ENCODE measurements at places on chromosomes 7 and 10. TPM values are rescaled to one million over a fixed set of nuclear protein-coding genes. Genes with fewer than 3 reads are reported as not detected.

- H3K27ac ChIP-seq, result no peak overlapping the region
- DNase-seq, result no peak
- no peak overlapping the region for H3K4me3 ChIP-seq
Observed at GRCh38 chr7:79610748-79611304, 157.4 kb upstream of the MAGI2 start.

- H3K36me3 ChIP-seq, result peaks cover 7% of the 10 kb centered on the region
- peak within 1 kb of the TSS; percentile 94 for H3K4me3 ChIP-seq
- DNase-seq, result peak; percentile 98
- H3K27ac ChIP-seq, result peak within 1 kb of the TSS; percentile 100
- H3K4me1 ChIP-seq, result peaks cover 10% of the 10 kb centered on the region
Observed at GRCh38 chr10:104121485-104122224, at the start of gene SFR1. Gene SFR1 (plus strand): TSS chr10:104122171. CDS start chr10:104122184, 13 bp downstream.

DNA sequence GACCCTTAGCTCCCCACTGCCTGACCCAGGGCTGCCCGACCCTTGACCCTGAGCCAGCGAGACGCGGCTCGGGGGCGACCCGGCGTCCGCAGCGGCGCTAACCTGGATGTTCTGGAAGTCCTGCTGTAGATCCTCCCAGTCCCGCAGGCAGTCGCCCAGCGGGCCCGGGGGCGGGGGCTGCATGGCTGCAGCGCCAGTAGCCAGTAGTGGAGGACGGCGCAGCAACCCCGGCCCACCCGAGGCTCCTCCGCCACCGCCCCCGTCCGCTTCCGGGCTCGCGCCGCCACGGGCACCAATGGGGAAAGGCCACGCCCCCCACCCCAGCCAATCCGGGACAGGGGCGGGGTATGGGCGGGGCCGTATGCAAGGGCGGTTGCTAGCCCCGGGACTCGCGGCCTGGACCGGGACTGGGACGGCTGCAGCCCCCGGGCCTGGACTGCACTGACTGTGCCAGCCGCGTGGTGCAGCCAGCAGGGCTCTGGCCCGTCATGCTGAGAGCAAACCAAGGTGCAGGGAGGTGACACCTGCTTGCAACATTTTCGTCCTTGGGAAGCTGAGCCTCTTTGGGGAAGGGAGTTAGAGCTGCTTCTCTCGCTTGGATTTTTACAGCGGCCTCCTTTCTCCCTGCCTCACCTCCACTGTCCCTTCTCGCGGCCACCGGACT, at the start of gene TMEM120A:
TSS of gene TMEM120A (minus strand) at position 208 of the 664 bp plus-strand sequence. CDS start at position 183, 25 bp downstream.
- H3K36me3 ChIP-seq, result no peaks in the 10 kb centered on the region
- DNase-seq, result peak; percentile 95
- H3K4me3 ChIP-seq, result peak within 1 kb of the TSS; percentile 94
- no peaks in the 10 kb centered on the region for H3K27me3 ChIP-seq

- H3K27ac ChIP-seq, result no peak overlapping the region
- H3K36me3 ChIP-seq, result no peaks in the 10 kb centered on the region
- H3K4me1 ChIP-seq, result peaks cover 35% of the 10 kb centered on the region
- no peak overlapping the region for H3K4me3 ChIP-seq
- no peaks in the 10 kb centered on the region for H3K27me3 ChIP-seq
Observed at GRCh38 chr10:68899186-68899745, 1.8 kb upstream of the DDX50 start.

GRCh38 chr7:18086165-18087025, 58.7 kb upstream of the PRPS1L1 start:
- no peak overlapping the region for H3K4me3 ChIP-seq
- H3K36me3 ChIP-seq, result no peaks in the 10 kb centered on the region
- no peak overlapping the region for H3K27ac ChIP-seq
- no peaks in the 10 kb centered on the region for H3K4me1 ChIP-seq

DNA sequence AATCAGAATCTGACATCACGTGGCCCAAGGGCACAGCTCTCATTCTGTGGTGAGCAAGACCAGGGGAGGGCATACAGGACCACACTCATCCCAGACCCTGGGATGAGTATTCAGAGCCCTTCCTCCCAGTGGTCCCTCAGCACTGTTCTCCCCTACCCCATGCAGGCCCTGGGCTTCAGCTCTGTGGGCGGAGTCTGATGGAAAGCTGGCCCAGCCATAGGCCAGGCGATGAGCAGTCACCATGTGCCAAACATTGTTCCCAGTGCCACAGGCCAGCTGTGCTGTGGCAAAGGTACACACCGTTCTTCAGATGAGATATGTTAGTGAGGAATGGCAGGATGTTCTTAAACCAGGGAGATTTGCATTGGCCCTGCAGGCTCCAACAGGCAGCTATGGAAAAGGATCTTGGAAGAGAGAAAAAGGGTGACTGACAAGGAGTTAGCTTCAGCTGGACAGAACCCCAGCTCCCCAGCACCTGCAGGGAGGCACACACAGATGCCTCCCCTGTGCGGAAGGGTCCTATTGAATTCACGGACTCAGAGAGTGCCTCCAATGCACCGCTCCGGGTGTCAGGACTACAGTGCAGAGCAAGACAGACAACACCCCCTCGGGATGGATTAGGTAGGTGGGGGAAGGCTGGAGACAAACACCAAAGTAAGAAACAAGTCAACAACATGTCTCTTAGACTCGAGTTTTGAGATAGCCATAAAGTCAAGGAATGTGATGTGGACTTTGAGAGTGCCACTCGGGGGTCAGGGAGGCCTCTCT, 596.0 kb upstream of the MGMT start:
- H3K27me3 ChIP-seq, result no peaks in the 10 kb centered on the region
- H3K4me1 ChIP-seq, result no peaks in the 10 kb centered on the region
- DNase-seq, result no peak
- H3K27ac ChIP-seq, result no peak overlapping the region

DNA sequence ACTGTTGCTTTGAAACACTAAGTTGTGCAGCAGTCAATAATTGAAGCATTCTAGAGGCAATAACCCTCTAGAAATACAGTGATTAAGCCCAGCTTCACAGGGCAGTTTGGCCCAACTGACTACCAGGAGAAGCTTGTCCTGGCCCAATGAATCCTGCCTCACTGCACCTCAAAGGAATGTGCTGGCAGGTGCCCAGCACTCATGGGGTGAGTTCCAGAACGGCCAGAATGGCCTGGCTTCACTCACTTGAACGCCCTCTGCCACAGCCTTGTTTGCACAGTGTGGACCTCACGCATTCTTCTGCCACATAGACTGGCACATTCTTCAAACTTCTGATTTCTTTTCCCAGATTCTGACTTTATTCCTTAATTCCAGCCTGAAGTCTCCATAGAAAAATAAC, 6.6 kb upstream of the ITIH2 start:
- H3K4me3 ChIP-seq, result no peak overlapping the region
- H3K4me1 ChIP-seq, result no peaks in the 10 kb centered on the region
- no peak overlapping the region for H3K27ac ChIP-seq
- H3K36me3 ChIP-seq, result no peaks in the 10 kb centered on the region
- no peak for DNase-seq

DNA sequence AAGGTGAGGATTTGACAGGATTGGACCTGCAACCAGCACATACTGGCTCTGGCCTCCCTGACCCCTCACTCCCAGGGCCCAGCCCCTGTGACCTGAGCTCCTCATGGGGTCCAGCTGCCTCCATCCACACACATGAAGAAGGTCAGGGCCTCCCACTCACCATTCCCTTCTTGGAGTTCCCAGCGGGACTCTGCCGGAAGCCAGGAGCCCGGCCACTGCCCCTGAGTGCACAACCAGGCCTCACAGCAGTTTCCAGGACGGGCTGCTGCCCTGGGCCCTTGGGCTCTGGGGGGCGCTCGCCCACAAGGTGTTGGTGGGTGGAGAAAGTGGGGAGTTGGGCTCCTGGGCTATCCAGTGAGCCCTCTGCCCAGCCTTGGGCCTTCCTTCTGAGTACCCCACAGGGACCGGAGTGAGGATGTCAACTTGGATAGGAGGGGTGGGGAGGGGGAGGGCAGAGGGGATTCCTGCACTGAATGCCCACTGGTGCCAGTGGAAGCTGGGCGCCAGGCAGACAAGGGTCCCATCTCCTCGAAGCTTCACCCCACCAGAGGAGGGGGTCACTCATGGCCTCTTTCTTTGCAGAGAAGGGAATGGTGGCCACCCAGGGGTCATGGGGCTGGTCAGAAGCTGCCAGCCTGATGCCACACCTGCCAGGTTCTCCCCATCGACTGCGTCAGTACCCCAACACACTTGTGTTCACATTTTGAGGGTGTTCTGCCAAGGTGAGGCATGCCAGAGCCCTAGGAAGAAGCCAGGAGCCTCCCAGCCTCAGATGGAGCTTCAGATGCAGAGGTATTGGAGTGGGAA, 115.3 kb downstream of the PTPN20 start:
- no peak overlapping the region for H3K4me3 ChIP-seq
- H3K27ac ChIP-seq, result no peak overlapping the region
- no peaks in the 10 kb centered on the region for H3K36me3 ChIP-seq
- no peaks in the 10 kb centered on the region for H3K27me3 ChIP-seq
- DNase-seq, result no peak

- H3K4me3 ChIP-seq, result no peak overlapping the region
- no peaks in the 10 kb centered on the region for H3K36me3 ChIP-seq
- no peak for DNase-seq
- H3K27ac ChIP-seq, result no peak overlapping the region
- H3K27me3 ChIP-seq, result no peaks in the 10 kb centered on the region
- H3K4me1 ChIP-seq, result no peaks in the 10 kb centered on the region
Observed at GRCh38 chr7:36244429-36244828, 91.4 kb downstream of the EEPD1 start.

GRCh38 chr7:66050990-66051448, 24.6 kb upstream of the ASL start:
- no peaks in the 10 kb centered on the region for H3K36me3 ChIP-seq
- no peak overlapping the region for H3K27ac ChIP-seq
- H3K4me1 ChIP-seq, result no peaks in the 10 kb centered on the region
- DNase-seq, result no peak
- H3K27me3 ChIP-seq, result no peaks in the 10 kb centered on the region
- H3K4me3 ChIP-seq, result no peak overlapping the region

Gene VIPR2
- 0.80 TPM for total RNA-seq

Gene NPC1L1
- total RNA-seq, result 0.08 TPM
